ENCODE measurements at places on chromosomes 11 and 22. TPM values are rescaled to one million over a fixed set of nuclear protein-coding genes. Genes with fewer than 3 reads are reported as not detected.

Gene OR52N5
- total RNA-seq = not detected

Gene C11orf87
- not detected for total RNA-seq

Gene BRSK2
- 0.32 TPM for total RNA-seq

Gene GSC2
- not detected for total RNA-seq

Gene ELFN2
- not detected for total RNA-seq

Gene MRGPRF
- total RNA-seq = 2.9 TPM

Gene PKP3
- total RNA-seq = not detected

Gene GLYATL2
- not detected for total RNA-seq

- DNase-seq = no peak
These were observed 92.1 kb upstream of the MTMR2 start for GRCh38 chr11:96015906-96016565.

DNA sequence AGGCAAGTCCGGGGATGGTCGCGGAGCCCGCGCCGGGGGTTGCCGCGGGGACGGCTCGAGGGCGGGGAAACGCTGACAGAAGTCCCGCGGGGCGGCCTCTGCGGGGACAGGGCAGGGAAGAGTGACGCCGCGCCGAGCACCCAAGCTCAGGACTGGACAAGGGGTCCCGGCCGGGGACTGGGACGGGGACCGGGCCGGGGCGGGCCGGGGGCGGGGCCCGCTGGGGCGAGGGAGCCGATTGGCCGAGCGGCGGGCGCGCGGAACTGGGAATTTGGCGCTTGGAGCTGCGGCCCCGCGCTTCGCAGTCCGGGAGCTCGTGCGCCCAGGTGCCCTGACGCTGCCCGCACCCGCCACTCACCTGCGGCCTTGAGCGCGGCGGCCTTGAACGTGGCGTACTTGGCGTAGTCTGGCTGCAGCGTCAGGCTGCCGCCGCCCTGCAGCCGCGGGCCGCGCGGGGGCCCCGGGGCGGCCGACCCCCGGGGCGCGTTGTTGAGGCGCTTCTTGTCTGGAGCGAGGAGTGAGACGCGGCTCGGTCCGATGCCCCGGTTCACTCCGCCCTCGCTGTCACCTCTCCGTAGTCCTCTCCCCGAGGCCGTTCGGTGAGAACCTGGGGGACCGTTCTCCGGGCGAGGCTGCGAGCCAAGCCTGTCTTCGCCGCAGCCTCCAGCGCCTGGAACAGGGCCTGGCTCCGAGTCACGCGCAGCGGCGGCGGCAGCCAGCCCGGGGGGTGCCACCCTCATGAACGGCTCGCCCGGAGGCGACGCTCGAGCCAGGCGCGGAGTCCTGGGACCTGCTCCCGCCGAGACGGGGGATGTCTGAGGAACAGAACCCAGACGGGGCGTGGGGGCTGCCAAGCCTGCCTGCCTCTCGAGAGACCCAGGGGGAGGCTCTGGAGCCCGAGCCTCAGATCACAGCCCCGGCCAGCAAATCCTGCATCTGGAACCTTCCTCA, 4.5 kb downstream of the SHISA8 start:
- DNase-seq = peak; percentile 78

DNA sequence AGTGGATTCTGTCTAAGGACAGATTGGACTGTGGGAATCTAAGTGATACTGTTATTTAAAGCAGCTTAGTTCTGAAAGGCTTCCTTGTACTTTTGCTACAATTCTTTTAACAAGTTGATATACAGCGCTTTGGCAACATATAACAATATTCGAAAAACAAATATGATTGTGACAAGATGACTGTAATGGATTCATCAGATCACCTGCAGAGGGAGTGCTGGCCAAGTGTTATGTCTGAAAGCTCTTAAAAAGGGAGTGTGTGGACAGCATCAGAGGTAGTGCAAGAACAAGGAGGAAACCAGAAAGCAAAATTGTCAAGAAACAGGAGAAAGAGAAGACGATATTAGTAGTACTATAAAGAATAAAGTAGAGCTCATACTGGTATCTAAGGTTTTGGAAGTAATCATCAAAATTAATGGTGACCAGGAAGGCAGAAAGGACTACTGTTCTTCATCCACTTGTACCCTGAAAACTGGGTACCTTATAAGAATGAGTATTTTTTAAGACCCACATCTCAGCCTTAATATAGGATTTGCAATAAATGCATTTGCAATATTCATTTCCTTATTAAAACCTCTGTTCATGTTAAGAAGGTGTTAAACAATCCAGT, 1112.0 kb upstream of the CCDC90B start:
- no peak for DNase-seq

- DNase-seq = no peak
These were observed 10.2 kb upstream of the SCN4B start for GRCh38 chr11:118162846-118163245.

DNA sequence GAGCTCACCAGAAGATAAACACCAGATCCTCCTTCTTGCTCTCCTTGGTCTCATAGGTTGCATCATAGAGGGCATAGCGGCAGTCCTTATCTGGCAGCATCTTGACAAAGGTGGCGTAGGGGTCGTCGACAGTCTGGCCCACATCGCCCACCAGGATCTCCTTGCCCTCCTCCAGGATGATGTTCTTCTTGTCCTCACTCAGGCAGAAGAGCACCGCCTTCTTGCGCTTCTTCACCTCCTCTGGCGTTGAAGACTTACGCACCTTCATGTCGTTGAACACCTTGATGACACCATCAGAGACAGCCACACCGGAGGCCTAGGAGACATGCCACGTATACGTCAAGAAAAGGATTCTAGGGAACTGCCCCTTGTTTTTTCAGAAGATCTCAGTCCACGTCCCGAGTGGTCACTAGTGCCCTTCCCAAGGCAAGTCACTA, 2.0 kb downstream of the CFL1 start:
- no peak for DNase-seq

DNA sequence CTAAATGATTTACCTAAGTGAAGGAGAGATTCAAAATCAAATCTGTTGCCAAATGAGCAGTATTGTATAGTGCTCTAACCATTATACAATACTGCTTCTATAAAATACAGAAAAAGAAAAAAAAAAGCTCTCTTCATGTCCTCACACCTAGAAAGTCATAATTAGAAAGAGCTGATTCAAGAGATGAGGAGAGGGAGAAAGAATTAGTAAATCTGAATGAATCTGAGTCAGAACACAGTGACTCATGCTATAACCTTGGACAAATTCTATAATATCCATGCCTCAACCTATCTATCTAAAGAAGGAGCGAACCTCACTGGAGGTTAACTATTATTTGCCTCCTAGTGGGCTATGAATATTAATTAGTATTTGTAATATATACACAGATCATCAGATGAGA, 29.4 kb downstream of the AMBRA1 start:
- DNase-seq = no peak

DNA sequence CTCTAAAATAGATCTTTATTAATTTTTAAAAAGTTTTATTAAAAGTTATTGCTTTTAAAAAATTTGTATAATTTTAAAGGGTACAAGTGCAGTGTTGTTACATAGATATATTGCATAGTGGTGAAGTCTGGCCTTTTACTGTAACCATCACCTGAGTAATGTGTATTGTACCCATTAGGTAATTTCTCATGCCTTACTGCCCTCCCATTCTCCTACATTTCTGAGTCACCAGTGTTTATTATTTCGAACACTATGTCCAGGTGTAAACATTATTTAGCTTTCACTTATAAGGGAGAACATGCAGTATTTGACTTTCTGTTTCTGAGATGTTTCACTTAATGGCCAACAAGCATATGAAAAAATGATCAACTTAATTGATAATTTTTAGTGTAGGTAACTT, 2.3 kb downstream of the OR51G1 start:
- no peak for DNase-seq

DNA sequence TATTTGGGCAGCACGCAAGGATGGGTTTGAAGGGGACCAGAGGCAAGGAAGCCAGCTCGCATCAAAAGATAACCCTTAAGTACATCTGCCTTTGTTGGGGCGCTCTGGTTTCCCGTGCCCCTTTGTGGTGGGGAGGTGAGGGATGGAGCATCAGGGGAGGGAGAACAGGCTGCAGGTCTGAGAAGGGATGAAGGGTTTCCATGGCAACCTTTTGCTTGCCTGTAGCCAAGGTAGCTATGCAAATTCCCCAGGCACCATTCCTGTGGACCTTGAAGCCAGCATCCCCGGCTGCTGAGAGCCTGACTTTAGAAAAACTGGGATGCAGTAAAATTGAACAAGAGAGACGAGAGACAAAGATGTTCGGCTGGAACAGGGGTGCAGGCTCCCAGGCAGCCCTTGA, 75.7 kb downstream of the SEZ6L start:
- DNase-seq = no peak

DNA sequence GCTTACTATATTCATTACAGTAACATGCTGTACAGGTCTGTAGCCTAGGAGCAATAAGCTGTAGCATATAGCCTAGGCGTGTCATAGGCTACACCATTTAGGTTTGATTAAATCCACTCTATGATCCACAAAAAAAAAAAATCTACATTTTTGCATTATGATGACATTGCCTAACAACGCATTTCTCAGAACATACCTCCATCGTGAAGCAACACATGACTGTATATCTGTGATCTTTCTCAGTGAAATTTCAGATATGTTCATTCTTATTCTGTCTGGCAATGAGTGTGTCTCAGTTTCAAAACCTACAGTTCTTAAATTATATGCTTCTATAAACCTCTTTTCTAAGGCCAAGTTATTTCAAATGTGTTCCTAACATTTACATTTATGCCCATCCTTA, 140.3 kb downstream of the CADM1 start:
- DNase-seq = no peak

DNA sequence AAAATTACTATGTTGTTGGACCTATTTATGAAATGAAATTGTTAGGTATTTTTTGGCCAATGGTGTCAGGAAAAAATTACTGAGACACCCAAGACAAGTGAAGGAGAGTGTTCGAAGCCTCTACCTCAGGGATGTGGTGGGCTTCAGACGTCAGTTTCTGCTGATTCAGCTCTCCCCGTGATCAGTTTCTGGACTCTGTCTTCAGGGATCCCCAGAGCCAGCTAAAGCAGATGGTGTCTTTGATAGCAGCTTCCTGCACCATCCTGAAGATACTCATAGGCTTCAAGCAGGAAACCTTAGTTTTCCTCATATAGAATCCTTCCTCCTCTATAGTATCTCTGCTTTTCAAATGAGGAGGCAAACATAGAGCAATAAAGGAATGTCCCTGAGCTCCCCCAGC, 7.4 kb downstream of the CD248 start:
- no peak for DNase-seq

DNA sequence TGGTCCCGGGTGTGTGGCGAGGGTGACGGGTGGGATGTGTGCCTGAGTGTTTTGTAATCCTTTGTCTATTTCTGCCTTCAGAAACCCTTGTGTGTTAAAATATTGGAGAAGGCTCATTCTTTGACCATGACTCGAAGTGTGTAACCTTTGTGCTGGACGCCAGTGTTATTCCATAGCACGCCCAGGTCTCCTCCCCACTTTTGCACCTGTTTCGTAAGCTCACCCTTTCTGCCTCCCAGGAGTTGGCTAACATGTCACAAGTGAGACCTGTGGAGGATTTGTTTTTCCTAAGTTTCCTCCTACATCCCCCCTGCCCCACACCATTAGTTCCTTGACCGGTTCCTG, 382 bp downstream of the C11orf54 start:
- DNase-seq = no peak

DNA sequence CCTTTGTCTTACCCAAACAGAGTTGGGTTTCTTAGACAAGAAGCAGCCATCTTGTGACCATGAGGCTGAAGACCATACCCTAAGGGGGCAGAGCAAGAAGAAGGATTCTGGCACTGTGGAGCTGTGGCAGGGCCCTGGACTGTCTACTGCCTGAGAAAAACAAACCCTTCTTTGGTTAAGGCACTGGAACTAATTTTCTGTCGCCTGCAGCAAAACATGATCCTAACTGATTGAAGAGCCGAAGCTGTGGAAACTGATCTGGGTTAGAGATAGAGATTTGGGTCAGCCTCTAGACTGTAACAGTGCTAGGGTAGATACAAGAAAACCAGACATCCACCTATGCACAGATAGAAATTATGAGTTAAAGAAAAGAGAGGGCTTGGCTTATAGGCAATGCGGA, 11.3 kb upstream of the ACER3 start:
- no peak for DNase-seq

- DNase-seq = no peak
These were observed 73.2 kb upstream of the BLID start for GRCh38 chr11:122189229-122189628.

DNA sequence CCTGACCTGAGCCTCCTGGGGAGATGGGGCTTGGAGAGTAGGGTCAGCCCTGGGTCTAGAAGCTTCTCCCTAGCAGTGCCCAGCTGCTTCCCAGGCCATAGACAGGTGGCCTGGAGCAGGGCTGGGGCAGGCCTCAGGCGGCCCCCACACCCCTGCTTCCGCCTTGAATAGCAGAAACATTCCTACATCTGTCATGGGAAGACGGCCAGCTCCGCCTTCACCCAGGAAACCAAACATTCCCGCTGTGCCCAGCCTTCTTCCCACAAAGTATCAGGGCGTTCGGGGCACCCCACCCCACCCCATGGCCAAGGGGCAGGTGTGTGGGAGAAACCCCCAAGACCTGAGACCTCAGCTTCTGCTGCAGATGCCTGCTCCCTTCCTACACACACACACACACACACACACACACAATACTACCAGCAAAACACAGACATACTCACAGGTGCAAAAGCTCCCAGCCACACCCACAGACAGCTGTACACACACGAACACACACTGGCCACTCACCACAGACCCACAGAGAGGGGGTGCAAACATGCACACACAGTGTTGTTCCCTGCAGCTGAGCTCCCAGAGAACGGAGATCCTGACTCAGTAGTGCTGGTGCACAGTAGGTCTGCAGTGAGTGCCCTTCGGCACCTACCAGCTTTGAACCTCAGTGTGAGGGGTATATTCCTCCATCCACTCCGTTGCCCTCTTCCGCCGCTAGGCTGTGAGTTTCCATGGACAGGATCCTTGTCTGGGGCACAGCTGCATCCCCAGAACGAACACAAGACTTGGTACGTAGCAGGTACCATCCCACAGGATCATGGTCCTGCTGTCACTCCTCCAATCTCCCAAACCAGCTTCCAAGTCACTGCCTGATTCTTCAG, 37.4 kb downstream of the PDGFB start:
- no peak for DNase-seq

DNA sequence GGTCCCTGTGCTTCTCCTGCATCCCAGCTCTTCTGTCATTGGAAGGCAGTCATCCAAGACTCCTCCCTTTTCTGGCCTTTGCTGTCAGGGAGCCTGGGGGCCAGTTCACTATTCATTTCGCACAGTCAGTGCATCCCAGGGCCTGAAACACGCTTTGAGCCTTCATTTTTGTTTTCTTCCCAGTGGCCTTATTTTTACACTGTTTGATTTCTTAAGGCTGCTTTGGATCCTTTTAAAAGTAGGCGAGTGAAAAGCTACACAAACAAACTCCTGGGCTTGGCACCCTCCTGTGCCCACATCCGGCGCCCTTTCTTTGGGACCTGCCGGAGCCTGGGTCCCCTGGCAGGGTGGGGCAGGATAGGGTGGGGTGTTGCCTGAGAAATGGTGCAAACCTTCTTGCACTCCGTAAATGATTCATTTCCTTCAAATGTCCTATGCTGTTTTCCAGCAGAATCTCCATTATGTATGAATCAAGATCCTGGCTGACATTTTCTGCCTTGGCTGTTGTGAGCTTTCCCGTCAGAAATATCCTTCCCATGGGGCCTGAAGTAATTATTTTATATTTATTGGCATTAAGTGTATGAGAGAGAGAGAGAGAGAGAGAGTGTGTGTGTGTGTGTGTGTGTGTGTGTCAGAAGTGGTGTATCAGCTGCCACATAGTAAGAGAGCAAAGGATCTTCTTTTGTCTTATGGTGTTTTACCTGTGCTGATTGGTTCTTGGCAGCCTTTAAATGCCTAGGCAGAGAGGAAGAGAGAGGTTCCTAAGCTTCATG, 45.6 kb downstream of the BCR start:
- no peak for DNase-seq

Measured in psoas muscle (tissue), 8 donors.